HEK293T (cell line): ENCODE measurements at places on chromosomes 2 and 18.

DNA sequence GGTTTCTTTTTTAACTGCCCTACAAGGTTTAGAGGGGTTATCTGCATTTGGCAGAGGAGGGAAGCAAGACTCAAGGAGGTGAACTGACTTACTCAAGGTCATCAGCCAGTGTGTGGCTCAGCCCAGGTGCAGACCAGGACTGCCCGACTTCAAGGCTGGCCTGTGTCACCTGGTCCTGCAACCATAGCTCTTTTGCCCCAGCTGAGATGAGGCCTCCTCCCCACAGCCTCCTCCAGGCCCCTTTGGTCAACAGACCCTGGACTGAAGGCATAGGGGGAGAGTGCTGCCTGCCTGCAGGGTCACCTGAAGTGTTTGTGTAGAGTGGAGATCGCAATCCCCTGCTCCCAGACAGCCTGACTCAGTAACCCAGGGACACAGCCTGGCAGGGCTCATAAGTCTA is 168.5 kb upstream of the GLI2 start:
- no peak for DNase-seq

DNA sequence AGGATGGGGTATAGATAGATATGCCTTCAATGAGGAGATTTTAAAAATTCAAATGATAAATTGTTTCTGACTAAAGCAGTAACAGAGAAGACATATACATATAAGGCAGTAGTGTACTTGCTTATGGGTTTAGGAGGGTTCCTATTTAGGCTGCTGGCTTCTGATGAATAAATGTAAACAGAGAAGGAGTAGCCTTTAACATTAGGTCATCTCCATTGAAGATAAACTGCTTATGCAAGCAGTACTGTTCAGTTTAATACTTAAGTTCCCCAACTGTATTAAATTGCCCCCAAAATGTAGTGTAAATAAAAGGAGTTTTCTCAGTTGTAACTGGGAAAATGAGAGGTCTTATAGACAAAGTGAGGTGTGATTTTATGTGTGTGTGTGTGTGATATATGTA is 217.7 kb upstream of the TMEFF2 start:
- no peak for DNase-seq

DNA sequence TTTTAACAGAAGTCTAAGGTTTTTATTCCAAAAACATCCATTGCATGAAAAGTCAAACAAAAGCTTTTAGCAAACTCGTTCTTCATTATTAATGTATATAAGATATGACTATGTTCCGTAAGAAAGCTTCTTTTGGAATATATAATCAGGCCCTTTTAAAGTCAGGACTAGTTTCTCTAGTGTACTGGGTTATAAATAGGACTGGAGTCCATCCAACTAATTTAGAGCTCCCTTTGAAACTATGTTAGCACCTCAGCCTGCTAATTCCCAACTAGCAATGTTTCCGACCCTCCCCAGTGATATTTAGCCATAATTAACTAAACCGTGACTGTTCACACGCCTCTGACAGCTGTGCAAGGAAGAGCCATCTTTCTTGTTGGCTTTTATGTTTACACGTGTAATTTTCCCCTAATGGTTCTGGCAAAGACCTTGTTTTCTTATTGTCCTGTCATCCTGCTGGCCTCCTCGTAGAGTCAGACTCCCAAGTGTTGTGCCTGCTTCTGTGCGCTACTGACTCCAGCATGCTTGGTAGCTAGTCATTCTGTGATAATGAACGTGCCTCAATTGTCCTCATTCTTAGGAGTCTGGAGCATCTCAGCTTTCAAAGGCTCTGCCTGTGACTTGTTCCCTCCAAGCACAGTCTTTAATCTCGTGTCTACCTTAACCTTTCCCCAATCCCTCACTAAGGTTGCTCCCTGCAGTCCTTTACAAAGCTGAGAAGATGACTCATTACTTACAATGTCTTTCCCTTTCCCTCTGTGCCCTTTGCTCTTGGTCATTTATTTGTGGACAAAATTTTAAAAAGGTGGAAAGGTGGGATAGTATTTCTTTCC is 172.2 kb upstream of the RASGRP3 start:
- DNase-seq: no peak

GRCh38 chr2:69993708-69994107 is 32.3 kb upstream of the ASPRV1 start:
- no peak for DNase-seq

GRCh38 chr18:42801706-42802105 is 313.8 kb downstream of the RIT2 start:
- DNase-seq: no peak

- DNase-seq: no peak
These were observed 401.4 kb downstream of the ALK start for GRCh38 chr2:29520001-29520400.

DNA sequence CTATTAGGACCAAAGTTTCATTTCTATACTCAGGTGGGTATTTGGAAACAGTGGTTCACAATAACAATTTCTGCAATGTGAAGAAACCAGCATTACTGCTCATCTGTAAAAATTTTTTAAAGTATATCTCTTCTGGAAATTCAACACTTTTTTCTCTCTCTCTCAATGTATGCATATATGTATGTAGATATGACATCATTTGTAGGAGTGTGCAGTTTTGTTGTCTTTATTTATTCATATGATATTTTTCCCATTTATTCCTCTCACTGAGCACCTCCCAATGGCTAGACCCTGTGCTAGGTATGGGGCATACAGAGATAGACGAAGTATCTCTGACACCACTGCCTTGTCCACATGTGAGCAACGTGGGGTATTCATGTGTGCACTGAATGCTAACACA is 58.3 kb downstream of the RDH14 start:
- DNase-seq: no peak

- peak; percentile 10 for DNase-seq
These were observed 61.8 kb downstream of the CDH2 start for GRCh38 chr18:28115149-28115550.

DNA sequence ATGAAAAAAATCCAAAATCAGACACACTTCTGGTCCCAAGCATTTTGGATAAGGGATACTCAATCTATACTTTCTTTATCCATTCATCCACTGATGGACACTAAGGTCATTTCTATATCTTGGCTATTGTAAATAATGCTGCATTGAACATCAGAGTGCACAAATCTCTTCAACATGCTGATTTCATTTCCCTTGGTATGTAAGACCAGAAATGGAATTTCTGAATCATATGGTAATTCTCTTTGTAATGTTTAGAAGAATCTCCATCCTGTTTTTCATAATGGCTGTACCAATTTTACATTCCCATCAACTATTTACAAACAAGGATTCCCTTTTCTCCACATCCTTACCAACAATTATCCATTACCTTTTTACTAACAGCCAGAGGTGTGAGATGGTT is 33.7 kb upstream of the MCM6 start:
- no peak for DNase-seq

DNA sequence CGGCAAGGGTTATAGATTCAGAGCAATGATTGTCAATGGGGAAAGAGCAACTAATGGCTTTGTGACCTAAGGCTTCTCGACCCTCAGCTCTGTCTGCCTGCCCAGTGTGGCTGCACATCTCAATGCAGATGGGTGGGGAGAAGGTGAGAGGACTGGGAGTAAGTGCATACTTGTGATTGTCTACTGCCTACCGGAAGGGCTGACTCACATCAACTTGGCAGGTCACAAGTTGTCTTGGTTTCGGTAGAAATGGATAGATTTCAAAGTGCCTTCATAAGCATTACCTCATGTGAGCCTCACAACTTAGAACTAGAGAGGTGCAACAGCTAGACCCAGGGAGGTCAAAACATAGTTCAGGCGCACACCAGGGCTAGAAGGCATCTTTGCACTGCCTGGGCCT is 29.4 kb downstream of the STAT1 start:
- no peak for DNase-seq
